ENCODE measurements at places on chromosomes 11 and 22.

DNA sequence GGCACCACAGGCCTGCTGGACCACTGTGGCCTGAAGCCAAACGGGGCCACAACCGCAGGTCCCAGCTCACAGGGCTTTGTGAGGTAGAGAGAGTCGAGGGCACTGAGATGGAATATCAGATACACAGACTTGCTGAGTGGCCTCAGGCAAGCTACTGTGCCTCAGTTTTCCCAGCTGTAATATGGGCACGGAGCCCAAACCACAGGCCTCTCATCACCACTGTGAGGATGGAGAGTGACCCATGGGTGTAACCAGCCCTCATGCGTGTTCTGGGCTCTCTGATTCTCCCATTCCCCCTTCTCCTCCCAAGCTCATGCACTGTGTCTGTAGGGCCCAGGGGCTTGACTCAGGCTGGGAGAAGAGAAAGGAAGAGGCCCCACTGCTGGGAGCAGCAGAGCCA is 4.2 kb downstream of the UNC93B1 start:
- no peak for DNase-seq
- H3K36me3 ChIP-seq: peaks cover 17% of the 10 kb centered on the region
- no peaks in the 10 kb centered on the region for H3K27me3 ChIP-seq
- H3K4me3 ChIP-seq: no peak overlapping the region
- H3K4me1 ChIP-seq: peaks cover 57% of the 10 kb centered on the region

- peaks cover 3% of the 10 kb centered on the region for H3K36me3 ChIP-seq
- no peaks in the 10 kb centered on the region for H3K27me3 ChIP-seq
- no peak for DNase-seq
- no peak overlapping the region for H3K4me3 ChIP-seq
- H3K4me1 ChIP-seq: peaks cover 3% of the 10 kb centered on the region
- no peak overlapping the region for H3K27ac ChIP-seq
Observed at GRCh38 chr11:71991494-71991893, 7.2 kb upstream of the IL18BP start.

GRCh38 chr22:38148245-38148644 is 33.4 kb downstream of the PLA2G6 start:
- H3K36me3 ChIP-seq: peaks cover 13% of the 10 kb centered on the region
- no peak overlapping the region for H3K27ac ChIP-seq
- H3K4me1 ChIP-seq: peaks cover 27% of the 10 kb centered on the region
- no peaks in the 10 kb centered on the region for H3K27me3 ChIP-seq

DNA sequence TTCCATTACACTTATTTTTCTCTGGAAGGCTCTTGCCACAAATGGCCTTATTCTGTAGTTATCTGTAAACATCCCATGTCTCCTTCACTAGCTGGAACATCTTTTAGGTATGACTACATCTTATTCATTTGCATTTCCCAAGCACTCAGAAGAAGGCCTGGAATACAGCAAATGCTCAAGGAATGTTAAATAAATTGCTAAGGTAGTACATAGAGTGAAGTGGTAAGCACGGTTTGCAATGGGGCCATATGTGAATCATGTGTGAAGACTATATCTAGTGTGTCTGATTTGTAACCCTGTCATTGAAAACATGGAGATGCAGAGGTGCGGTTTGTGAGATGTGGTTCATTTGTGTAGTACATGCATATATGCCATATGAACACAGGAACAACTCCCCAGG is 33.5 kb downstream of the GDPD4 start:
- H3K4me3 ChIP-seq: no peak overlapping the region
- no peaks in the 10 kb centered on the region for H3K4me1 ChIP-seq
- no peak overlapping the region for H3K27ac ChIP-seq

- no peak overlapping the region for H3K27ac ChIP-seq
- no peak overlapping the region for H3K4me3 ChIP-seq
- DNase-seq: no peak
- H3K4me1 ChIP-seq: peaks cover 20% of the 10 kb centered on the region
Observed at GRCh38 chr11:3160252-3161031, 4.7 kb downstream of the OSBPL5 start.

- no peak overlapping the region for H3K4me3 ChIP-seq
- H3K27me3 ChIP-seq: no peaks in the 10 kb centered on the region
- H3K27ac ChIP-seq: no peak overlapping the region
Observed at GRCh38 chr11:15793043-15793996, 563.0 kb downstream of the SOX6 start.

DNA sequence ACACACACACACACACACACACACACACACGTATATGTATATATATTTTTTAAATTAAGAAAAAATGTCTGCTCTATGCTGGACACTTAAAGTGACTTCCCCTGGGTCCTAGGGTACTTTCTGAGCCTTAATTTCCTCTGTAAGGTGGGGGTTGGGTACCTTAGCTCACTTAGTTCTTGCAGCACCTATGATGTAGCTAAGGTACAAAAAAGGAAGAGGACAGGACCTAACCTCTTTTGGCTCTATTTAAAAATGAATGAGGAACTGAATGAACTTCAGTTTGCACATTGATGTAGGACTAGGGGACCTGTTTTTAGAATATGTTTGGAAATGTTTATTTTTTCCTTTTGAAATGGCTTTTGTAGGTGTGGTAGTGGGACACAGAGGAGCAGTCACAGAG is 11.1 kb downstream of the SREBF2 start:
- no peak overlapping the region for H3K4me3 ChIP-seq
- H3K27me3 ChIP-seq: no peaks in the 10 kb centered on the region
- H3K36me3 ChIP-seq: peaks cover 38% of the 10 kb centered on the region

DNA sequence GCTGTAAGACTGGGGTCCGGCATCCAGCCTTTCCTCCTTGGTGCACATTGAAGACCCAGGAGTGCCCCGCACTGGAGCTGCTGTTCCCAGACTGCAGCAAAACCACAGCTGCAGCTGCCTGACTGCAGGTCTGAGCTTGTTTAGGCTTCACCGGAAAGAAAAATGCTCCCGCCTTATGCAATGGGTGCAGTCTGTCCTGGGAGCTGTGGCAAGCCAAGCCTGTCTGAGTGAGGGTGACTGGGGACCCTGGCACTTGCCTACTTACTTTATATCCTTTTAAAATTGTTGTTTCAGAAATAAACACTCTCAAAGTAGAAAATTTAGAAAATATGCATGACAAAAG is 23.3 kb upstream of the CD44 start:
- H3K27me3 ChIP-seq: peaks cover 18% of the 10 kb centered on the region
- DNase-seq: no peak
- peaks cover 1% of the 10 kb centered on the region for H3K36me3 ChIP-seq

GRCh38 chr11:131897956-131898355 is 527.5 kb downstream of the NTM start:
- H3K27ac ChIP-seq: no peak overlapping the region
- no peaks in the 10 kb centered on the region for H3K27me3 ChIP-seq
- DNase-seq: no peak
- no peaks in the 10 kb centered on the region for H3K36me3 ChIP-seq
- H3K4me3 ChIP-seq: no peak overlapping the region
- H3K4me1 ChIP-seq: no peaks in the 10 kb centered on the region

DNA sequence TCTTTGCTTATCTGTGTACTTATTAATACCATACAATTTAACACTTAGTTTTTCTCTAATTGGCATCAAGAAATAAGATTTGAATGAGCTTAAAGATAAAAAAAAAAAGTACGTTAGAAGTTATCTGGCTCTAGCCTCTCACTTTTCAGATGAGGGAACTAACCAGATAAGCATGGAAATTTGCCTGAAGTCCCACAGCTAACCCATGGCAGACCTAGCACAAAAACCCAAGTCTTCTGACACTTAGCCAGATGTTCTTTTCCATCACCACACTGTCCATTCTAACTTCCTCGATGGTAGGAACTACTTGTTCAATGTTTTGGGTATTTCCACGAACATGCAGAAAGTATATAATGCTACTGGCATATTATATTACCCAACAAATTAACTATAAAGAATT is 7.4 kb upstream of the SOX6 start:
- no peaks in the 10 kb centered on the region for H3K4me1 ChIP-seq
- H3K36me3 ChIP-seq: no peaks in the 10 kb centered on the region
- H3K4me3 ChIP-seq: no peak overlapping the region
- H3K27ac ChIP-seq: no peak overlapping the region

DNA sequence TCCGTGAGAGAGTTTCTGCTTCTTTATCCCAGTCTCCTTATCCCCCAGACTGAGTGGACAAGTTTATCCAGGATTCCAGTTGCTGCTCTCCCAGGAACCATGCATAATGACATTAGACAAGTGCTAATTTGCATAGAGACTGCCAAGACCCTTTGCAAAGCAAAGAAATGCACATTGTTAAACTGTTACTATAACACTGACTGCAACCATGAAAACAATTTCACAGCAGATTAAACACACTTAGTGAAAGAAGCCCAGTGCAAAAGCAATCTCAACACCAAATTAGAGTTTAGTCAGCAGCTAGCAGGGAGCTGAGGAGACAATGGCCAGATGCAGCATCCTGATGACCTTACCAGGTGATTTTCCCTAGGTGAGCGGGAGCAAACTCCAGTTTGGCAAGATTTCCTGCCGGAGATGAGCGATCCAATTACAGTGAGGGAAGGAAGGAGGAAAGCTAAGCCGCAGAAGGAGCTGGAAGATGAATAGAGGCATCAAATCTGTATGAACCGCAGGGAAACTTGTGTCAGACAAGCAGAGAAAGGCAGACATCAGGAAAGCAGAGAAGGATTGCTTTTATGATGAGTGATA is 273.8 kb upstream of the B3GAT1 start:
- peaks cover 7% of the 10 kb centered on the region for H3K27me3 ChIP-seq
- no peaks in the 10 kb centered on the region for H3K4me1 ChIP-seq
- no peak for DNase-seq
- H3K36me3 ChIP-seq: no peaks in the 10 kb centered on the region

GRCh38 chr11:108743851-108744250 is 79.0 kb downstream of the DDX10 start:
- H3K4me1 ChIP-seq: no peaks in the 10 kb centered on the region
- no peak overlapping the region for H3K4me3 ChIP-seq
- no peaks in the 10 kb centered on the region for H3K27me3 ChIP-seq
- H3K27ac ChIP-seq: no peak overlapping the region
- H3K36me3 ChIP-seq: peaks cover 23% of the 10 kb centered on the region
- no peak for DNase-seq

- H3K36me3 ChIP-seq: no peaks in the 10 kb centered on the region
- H3K27me3 ChIP-seq: no peaks in the 10 kb centered on the region
- H3K27ac ChIP-seq: no peak overlapping the region
- H3K4me1 ChIP-seq: peaks cover 2% of the 10 kb centered on the region
- no peak overlapping the region for H3K4me3 ChIP-seq
- no peak for DNase-seq
Observed at GRCh38 chr11:125968354-125968753, 22.5 kb downstream of the VSIG10L2 start.

GRCh38 chr22:46833228-46833627 is 70.8 kb downstream of the TBC1D22A start:
- H3K4me3 ChIP-seq: no peak overlapping the region
- no peaks in the 10 kb centered on the region for H3K27me3 ChIP-seq
- no peak for DNase-seq
- no peaks in the 10 kb centered on the region for H3K4me1 ChIP-seq
- H3K36me3 ChIP-seq: peaks cover 69% of the 10 kb centered on the region

- DNase-seq: no peak
- no peaks in the 10 kb centered on the region for H3K27me3 ChIP-seq
- no peak overlapping the region for H3K4me3 ChIP-seq
- peaks cover 6% of the 10 kb centered on the region for H3K36me3 ChIP-seq
- no peaks in the 10 kb centered on the region for H3K4me1 ChIP-seq
- H3K27ac ChIP-seq: no peak overlapping the region
Observed at GRCh38 chr22:42509548-42509947, 10.0 kb downstream of the RRP7A start.

Measured in activated CD8-positive, alpha-beta T cell treated with anti-CD3 and anti-CD28 coated beads, Interleukin-2, amount 10 ng/mL, durations not matched to agents 7 days and 5 days (primary cell).